Caki2 (cell line): ENCODE measurements at places on chromosomes 5 and 9.

GRCh38 chr9:71901695-71902597 lies 9.0 kb downstream of the ABHD17B start:
- DNase-seq = no peak

- no peak for DNase-seq
Observed at GRCh38 chr5:83657807-83658525, 62.7 kb downstream of the HAPLN1 start.

- no peak for DNase-seq
Observed at GRCh38 chr5:95327211-95327610, 42.3 kb upstream of the MCTP1 start.

DNA sequence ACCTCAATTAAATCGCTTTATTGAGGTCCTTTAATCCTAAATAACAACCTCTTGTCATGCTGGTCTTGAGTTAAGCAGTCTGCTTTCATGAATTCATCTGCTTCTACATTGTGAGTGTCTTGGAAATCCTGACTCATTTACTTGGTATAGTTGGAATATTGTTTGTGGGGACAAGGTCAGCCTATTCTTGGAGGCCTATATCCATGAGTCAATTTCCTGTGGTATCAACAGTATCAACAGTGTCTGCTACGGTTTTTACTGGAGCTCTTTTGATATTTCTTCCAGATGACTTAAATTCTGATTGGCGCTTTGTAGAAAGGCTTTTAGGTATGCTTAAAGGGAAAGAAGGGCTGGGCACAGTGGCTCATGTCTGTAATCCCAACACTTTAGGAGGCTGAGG lies 71.2 kb upstream of the PARP8 start:
- DNase-seq = peak; percentile 61

DNA sequence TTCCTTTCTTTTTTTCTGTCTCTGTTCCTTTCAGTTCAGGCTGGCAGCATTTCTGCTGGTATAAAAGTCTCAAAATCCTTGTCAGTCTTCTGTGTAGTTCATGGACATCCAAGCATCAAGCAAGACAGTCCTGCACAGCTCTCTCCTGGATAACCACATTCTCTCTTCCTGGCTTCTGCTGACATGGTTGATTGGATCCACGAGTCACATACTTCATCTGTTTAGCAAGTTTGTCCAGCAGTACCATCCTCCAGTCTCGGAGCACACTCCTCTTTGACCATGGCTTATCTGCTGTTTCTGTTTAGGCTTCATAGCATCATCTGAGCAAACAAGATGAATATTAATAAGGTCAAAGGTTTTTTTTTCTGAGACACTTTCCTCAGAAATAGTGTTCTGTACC lies 220.8 kb downstream of the KDM4C start:
- peak; percentile 7 for DNase-seq

- DNase-seq = no peak
Observed at GRCh38 chr9:38233796-38234355, 158.6 kb upstream of the ALDH1B1 start.

- no peak for DNase-seq
Observed at GRCh38 chr9:109923806-109924205, 143.8 kb downstream of the PALM2AKAP2 start.

DNA sequence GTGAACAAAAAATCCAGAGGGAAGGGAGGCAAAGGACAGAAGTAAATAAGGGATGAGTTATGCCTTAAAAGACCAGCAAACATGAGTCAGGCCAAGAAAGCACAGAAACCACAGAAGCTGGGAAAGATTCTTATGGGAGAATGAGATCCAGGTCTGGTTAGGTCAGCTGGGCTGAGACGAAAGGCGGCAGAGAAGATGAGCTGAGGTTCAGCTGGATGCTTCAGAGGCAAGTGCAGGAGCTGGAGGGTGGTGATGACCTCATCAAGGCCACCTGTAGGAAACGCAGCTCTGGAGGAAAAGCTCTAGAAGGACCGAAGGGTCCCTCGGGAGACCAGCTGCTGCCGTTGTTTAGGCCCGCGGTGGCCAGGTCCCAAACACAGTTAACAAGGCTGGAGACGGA lies 152.0 kb downstream of the MYO10 start:
- DNase-seq = no peak

DNA sequence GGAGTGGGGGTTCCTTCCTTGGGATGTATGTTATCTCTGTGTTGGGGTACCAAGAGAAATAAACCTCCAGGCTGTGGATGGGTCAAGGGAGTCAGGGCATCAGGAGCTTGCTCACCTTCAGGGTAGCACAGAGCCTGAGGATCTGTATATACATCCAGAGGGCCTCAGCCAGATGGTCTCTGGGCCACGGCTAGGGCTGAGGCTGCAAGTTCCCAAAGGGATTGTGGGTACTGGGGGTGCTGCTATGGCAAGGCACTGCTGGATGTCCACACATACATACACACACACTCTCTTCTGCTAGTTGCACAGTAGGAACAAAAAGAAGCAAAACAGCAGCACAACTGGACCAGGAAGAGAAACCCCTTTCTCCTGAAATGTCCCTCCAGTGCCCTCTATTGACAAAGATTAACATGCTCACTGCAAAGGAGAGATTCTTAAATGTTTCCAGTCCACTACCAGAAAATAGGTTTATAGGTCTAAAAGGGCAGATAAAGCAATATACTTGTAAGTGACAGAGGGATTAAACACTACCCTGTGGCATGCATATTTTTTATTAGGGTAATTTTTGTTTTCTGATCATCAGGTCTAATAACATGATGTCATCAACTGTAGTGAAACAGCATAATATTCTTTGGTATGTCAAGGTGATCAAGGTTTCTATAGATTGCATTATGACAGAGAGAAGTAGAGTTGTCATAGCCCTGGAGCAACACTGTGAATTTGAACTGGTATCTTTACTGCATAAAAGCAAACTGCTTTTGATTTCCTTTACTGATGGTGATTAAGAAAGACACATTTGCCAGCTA lies 56.3 kb upstream of the KCNN2 start:
- peak; percentile 14 for DNase-seq

DNA sequence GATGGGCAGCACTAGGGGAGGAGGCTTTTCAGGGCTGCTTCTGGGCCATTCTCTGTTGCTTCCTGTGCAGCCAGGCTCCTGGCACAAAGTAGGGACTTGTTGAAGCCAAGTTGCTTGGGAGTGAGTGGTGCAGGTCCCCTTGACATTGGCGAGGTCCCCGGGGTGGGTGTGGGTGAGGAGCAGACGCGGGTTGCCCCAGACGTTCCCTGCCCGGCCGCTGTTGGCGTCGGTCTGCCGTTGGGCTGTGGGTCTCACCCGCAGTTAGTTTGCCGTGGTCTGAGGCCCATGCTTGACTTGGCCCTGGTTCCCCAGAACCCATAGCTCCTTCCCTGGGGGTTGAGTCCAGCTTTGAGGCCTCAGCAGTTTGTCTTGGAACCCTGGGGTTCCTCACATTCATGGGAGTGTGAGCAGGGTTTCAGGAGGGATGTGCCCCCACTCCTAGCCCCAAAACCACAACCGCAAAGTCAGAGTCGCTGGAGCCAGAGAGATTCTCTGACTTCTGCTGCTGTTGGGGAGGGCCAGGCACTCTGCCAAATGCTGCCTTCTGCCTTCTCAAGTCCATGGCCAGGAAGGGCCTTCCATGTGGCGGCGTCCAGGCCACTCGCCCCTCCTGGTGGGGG lies 77.5 kb downstream of the RXRA start:
- DNase-seq = no peak

GRCh38 chr5:38806775-38807258 lies 39.0 kb upstream of the OSMR start:
- DNase-seq = peak; percentile 96

- no peak for DNase-seq
Observed at GRCh38 chr9:136206602-136207275, 1.8 kb upstream of the LHX3 start.

GRCh38 chr5:4855880-4856279 lies 284.2 kb upstream of the ADAMTS16 start:
- DNase-seq = no peak

DNA sequence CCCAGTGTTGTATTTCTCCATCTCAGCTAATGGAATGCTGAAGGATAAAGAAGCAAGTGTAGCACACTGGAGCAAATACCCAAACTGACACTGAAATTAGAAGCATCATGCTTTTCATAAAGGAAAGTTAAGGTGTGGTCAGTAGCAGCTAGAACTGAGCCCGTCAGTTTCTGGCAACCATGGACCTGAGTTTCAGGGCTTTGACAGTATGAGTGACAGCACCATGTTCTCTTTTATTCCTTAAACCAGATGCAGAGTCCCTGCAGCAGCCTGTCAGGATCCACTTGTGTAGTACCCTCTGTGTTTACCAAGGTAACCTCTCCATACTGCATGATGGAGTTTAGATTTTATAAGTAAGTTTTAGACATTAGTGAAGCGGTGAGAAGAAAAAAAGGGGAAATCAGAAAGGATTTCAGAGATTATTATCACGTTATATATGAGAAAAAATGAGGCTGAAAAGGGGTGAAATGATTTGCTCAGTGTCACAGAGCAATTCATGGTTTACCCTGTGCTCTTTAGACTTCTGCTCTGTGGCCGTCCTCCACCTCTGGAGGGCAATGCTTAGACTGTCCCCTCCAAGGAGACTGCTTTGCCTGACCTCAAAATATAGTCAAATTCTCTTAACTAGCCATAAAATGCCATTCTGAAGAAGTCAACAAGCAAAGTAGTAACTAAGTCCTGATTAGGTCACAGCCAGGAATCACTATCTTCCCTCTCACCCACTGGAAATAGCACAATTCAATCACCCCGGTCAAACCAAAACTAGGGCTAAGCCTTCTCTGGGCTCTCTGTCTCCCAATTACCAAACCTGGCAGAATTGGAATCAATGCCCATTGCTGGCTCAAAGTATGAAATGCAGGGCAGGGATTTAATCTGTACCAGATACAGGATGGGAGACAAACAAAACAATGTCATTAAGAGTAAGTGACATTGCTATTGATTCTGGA lies 10.5 kb upstream of the MYOT start:
- no peak for DNase-seq

GRCh38 chr9:8287501-8287900 lies 487.9 kb upstream of the DMAC1 start:
- no peak for DNase-seq

- DNase-seq = no peak
Observed at GRCh38 chr5:102691434-102691833, 63.7 kb upstream of the PAM start.

GRCh38 chr9:35906923-35907699 lies 1.1 kb downstream of the HRCT1 start:
- DNase-seq = peak; percentile 59

DNA sequence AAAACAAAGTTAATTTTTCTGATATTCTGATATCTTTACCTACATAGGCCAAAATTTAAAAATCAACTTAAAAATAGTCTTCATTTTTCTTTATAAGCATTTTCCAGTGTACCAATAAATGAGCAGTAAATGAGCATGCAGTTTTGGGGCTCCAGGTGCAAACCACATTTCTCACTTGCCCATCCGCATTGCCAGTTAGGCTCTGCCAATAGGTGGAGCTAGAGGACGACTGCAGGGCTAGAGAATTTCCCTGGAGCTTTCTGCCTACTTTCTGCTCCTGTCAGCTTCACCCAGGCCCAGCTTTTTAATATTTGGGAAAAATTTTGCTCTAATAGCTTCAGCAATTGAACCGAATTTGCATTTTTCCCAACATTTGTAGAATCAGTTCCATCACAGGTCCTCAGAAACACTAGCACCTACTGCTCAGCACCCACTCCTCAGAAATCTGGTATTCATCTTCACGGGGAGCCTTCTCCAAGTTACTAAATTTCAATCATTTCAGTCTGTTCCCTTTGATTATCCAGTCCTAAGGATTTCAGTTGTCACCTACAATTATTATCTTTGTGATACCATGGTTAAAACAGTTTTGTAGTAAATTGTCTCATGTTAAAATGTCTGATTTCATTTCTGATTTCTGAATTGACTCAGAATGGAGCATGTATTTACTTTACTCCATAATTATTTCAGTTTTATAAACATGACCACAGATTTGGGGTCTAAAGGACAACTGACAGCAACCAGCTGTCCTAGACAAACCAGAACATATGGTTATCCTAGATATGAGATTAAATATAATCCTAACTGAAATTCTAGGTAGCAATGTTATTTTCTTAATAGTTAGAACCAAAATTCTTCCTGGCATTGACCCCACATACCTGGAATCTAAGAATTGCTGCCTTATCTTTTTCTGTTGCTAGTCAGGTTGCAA lies 104.6 kb upstream of the FAM174A start:
- no peak for DNase-seq

DNA sequence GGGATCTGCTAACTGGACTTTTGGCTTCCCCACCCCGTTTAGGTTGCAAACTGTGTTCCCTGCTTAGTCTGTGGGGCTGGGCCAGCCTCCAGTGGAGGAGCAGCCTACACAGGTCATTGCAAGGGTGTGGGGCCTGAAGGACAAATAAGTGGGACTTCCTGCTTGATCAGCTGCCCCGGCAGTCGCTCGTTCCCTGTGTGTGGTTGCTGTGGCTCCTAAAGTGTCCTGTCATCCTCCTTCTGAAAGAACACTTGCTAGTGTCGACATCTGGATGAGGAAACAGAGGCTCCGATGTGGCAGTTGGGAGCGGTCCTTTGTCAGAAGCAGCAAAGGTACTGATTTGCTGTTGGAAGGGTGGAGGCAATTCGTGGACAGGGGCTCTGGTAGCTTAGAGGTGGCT lies 88.9 kb upstream of the TBCA start:
- DNase-seq = no peak

- peak; percentile 37 for DNase-seq
Observed at GRCh38 chr9:126327006-126327713, 531 bp downstream of the MVB12B start.

- peak; percentile 41 for DNase-seq
Observed at GRCh38 chr5:82405161-82405560, 127.0 kb upstream of the RPS23 start.

GRCh38 chr5:33491941-33492340 lies 51.2 kb downstream of the TARS1 start:
- no peak for DNase-seq

- DNase-seq = no peak
Observed at GRCh38 chr9:126413391-126414068, 86.9 kb downstream of the MVB12B start.

DNA sequence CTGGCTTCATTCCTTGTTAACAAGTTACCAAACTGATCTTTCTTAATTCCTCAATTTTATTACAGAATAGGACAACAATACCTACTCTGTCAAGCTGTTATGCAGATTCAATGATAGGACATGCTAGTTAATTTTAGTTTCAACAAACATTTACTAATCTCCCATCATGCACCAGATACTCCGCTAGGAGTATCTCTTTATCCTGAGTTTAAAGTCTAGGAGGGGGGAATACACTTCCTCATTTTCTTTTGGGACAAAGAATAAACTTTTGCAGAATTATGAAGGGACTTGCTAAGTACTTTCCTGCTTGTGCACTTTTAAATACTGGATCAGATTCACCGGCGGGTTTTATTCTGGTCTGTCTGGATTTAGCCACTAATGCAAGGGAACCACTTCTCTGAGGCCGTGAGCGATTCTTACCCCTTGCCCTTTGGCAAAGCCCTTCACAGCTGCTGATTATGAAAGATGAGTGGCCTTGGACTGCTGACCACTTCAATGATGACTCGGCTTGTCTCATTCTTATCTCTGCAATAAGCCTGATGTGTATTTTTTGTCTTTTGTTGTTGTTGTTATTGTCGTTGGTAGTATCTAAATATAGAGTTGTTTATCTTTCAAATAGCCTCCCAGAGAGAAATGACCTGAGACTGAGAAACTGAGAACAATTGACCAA lies 73.9 kb downstream of the RMI1 start:
- no peak for DNase-seq
